SHP77 treated with DMSO at 0.1 percent for 48 hours (cell line): ENCODE measurements at places on chromosomes 6 and 20.

- DNase-seq, result no peak
Observed at GRCh38 chr6:80197474-80197873, 91.0 kb downstream of the BCKDHB start.

DNA sequence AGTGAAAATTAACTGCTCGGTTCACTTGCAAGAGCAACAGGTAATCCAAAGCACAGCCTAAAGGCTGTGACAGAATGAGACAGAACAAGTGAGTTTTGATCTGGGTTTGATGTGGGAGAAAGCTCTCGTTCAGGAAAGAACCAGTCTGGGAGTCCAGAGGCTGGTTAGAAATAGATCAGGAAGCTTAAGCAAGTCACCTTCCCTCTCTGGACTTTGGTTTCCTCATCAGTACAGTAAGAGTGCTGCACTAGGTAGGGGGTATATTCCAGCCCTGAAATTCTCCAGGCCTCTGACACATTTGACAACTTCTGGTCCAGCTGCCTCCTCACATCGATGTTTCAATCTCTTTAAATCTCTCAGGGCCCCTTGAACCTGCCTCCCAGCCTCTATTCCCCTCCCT is 33.7 kb upstream of the MDGA1 start:
- no peak for DNase-seq

DNA sequence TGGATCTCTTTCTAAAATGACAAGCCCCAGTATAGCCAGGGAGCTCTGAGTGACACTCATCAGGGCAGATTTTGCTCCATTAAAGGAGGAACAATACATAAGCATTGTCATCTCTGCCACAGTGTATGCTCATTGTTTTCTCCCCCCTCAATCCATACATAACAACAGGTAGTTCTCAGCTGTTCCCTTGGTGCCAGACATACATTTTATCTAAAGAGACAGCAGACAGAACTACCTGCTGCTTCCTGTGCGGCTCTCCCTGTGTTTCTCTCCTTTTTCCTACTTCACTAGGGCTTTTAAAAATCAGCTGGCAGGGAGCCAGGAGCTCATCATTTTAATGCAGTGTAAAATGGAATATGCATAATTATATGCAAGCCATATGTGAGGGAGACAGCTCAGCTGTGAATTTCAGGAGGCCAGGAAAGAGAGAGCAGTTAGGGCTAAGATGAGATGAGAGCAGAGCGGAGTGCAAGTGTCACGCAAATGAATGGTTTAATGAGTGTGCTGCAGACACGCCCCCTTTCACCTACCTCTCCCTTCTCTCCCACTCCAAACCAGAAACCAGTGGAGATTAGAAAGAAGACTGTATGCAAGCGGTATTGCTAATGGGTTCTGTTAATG is 96.0 kb downstream of the SOBP start:
- DNase-seq, result no peak

- no peak for DNase-seq
Observed at GRCh38 chr20:61968932-61969331, 96.7 kb downstream of the TAF4 start.
